ENCODE measurements at places on chromosomes 6 and 20.

DNA sequence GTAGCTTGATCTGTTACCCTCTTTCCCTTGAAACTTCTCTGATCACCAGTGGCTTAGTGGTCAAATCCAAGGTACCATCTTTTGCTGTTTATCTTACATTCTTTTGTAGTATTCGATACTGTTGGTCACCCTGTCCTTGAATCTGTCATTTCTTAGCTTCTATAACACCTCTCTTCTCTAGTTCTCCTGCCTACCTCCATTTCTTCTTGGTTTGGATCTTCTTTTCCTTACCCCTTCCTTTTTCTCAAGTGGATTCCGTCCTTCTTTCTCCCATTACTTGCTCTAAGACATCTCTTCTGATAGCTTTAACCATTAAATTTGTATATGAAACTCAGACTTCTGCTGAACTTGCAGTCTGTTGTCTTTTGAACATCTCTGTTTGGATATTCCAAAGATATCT lies 39.9 kb downstream of the QKI start:
- DNase-seq = no peak

GRCh38 chr6:167350731-167351655 lies 26.1 kb downstream of the TTLL2 start:
- DNase-seq = no peak

DNA sequence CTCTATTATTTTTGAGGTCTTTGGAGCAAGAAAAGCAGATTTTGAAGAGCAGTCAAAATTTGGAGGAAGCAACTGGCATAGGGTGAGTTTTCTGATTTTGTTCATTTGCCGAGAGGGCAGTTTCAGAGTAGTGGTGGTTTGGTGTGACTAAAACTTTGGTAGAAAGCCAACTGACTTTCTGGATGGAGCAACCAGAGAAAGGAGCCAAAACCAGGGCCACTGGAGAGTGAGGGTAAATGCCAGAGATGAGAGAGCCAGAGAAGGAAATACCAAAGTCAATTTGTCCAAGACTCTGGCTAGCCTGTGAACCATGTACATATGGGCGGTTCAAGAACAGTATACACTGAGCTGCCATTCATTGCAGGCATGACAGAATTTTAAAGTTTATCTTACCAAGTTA lies 40.5 kb upstream of the ZBTB24 start:
- no peak for DNase-seq

- no peak for DNase-seq
These were observed 272.9 kb downstream of the PRL start for GRCh38 chr6:22023937-22024336.

GRCh38 chr6:67544851-67545452 lies 1090.1 kb upstream of the ADGRB3 start:
- DNase-seq = no peak
